ENCODE measurements at places on chromosomes 12 and 14. TPM values are rescaled to one million over a fixed set of nuclear protein-coding genes. Genes with fewer than 3 reads are reported as not detected.

NID2 gene
- 2.1 TPM for total RNA-seq

TROAP gene
- total RNA-seq = 4.0 TPM

TAS2R46 gene
- 3.8 TPM for total RNA-seq

SLC22A17 gene
- total RNA-seq = 8.3 TPM

RTL1 gene
- total RNA-seq = not detected

STXBP6 gene
- 0.77 TPM for total RNA-seq

EML1 gene
- 11.8 TPM for total RNA-seq

EPS8 gene
- 90.5 TPM for total RNA-seq

SLC2A14 gene
- 3.5 TPM for total RNA-seq

SDR9C7 gene
- not detected for total RNA-seq

ZNF140 gene
- total RNA-seq = 25.0 TPM

CCND2 gene
- total RNA-seq = 109 TPM

NFE2 gene
- 76.2 TPM for total RNA-seq

KLHL33 gene
- total RNA-seq = 1.6 TPM

TAS2R9 gene
- total RNA-seq = 2.1 TPM

EML5 gene
- 1.8 TPM for total RNA-seq

DEPDC4 gene
- 0.64 TPM for total RNA-seq

MMP14 gene
- 67.3 TPM for total RNA-seq

KRT6C gene
- not detected for total RNA-seq

MARS1 gene
- total RNA-seq = 181 TPM

SERPINA10 gene
- total RNA-seq = not detected

SLC24A4 gene
- total RNA-seq = 4.0 TPM

OTOGL gene
- total RNA-seq = 0.43 TPM

RNASE4 gene
- 4.4 TPM for total RNA-seq

FAM181A gene
- total RNA-seq = not detected

CLEC1B gene
- 2.9 TPM for total RNA-seq

IL31 gene
- total RNA-seq = not detected

ARHGDIB gene
- total RNA-seq = 662 TPM

MANSC4 gene
- not detected for total RNA-seq

CHST11 gene
- total RNA-seq = 49.0 TPM

CSRP2 gene
- 16.8 TPM for total RNA-seq

KANSL2 gene
- total RNA-seq = 31.6 TPM

NKX2-1 gene
- total RNA-seq = not detected

MYF6 gene
- not detected for total RNA-seq

SIX6 gene
- total RNA-seq = not detected

KRT85 gene
- not detected for total RNA-seq

GLT8D2 gene
- 0.79 TPM for total RNA-seq

GABARAPL1 gene
- 53.4 TPM for total RNA-seq

PMEL gene
- total RNA-seq = 0.85 TPM

NEUROD4 gene
- total RNA-seq = not detected

LRRIQ1 gene
- 0.58 TPM for total RNA-seq

MGP gene
- total RNA-seq = 96.6 TPM

TXNDC16 gene
- total RNA-seq = 16.3 TPM

RNU4-1 gene
- 3,186 TPM for total RNA-seq

MMP17 gene
- total RNA-seq = 4.7 TPM

NINJ2 gene
- total RNA-seq = 13.4 TPM

AQP2 gene
- not detected for total RNA-seq

POTEM gene
- total RNA-seq = not detected

BTBD7 gene
- 48.4 TPM for total RNA-seq

Data from spleen (tissue), 13 donors.